Endothelial cell of umbilical vein (primary cell): ENCODE measurements at places on chromosomes 12 and 14. TPM values are rescaled to one million over a fixed set of nuclear protein-coding genes. Genes with fewer than 3 reads are reported as not detected.

DNA sequence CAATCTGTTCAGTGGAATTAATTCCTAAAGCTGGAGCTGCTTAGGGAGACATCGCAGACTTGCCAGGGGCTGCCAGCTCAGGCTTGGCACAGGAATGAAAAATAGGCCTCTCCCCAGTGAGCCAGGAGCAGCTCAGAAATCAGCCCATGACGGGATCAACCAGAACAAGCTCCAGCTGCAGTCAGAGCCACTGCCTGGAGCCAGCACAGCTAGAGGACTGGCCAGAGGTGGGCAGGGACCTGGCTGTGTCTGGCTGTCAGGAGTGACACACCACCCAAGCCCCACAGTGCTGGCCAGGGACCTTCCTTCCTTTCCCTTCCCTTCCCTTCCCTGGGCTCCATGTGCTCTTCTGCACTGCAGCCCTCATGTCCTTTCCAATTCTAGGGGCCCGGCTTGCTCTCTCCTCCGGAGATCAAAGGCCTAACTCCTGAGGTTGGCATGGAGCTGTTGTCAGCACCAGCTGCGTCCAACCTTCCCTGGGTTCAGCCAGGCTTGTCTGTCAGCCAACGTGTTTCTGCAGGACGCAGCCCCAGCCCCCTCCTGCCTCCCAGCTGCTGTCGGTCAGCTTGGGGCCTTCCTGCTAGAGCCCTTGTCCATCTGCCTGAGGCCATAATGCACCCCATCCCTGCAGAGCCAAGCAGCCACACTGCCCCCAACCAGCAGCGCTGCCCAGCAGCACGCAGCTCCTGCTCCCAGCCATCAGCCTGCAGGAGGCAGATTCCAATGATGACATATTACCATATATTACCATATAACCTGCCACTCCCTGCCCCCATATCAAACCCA, 149.3 kb downstream of the CALM1 start:
- no peak for DNase-seq

ARHGAP9 gene
- 0.25 and 0.35 TPM in 2 replicates for polyA plus RNA-seq

DNA sequence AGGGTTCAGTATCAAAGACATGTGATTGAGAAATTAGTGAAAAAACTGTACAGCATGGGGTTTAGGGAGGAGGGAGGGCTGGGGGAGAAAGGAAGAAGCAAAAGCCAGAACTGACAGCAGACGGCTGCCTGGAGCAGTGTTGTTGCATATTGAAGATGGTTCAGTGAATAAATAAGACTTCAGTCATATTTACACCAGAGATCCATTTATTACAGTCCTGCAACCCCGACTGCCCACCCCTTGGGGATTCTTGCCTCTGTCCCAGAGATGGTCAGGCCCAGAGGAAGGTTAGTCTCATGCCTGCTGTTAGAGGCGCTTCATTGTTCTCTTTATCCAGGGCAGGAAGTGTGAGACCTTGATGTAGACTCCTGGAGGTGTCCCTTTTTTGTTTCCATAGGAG, 3.2 kb downstream of the GZMH start:
- no peak for DNase-seq

DNA sequence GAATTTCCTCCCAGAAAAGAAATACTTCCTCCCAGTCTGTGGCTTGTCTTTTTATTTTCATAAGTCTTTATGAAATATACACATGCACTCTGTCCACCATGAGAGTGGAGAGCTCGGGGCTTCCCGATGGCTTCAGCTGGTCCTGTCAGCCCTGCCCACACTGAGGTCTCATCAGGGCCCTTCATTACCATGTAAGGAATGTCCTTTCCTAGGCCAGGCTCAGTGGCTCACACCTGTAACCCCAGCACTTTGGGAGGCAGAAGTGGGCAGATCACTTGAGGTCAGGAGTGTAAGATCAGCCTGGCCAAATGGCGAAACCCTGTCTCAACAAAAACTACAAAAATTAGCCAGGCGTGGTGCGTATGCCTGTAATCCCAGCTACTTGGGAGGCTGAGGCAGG, 77.0 kb downstream of the CPSF2 start:
- DNase-seq: no peak
